ENCODE measurements at places on chromosomes 11 and 22. TPM values are rescaled to one million over a fixed set of nuclear protein-coding genes. Genes with fewer than 3 reads are reported as not detected.

DNA sequence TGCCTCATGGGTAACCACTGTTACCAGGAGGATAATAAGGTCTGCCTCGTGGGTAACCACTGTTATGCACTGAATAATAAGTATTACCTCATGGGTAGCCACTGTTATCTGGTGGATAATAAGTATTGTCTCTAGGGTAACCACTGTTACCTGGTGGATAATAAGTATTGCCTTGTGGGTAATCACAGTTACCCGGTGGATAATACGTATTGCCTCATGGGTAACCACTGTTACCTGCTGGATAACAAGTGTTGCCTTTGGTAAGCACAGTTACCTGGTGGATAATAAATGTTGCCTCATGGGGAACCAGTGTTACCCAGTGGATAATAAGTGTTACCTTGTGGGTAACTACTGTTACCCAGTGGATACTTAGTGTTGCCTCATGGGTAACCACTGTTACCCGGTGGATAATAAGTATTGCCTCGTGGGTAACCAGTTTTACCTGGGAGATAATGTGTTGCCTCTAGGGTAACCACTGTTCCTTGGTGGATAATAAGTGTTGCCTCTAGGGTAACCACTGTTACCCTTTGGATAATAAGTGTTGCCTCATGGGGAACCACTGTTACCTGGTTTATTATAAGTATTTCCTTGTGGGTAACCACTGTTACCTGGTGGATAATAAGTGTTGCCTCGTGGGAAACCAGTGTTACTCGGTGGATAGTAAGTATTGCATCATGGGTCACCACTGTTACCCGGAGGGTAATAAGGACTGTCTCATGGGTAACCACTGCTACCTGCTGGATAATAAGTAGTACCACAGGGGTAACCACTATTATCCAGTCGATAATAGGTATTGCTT lies 10.6 kb upstream of the NXPE4 start:
- no peak overlapping the region for H3K27ac ChIP-seq
- no peak for DNase-seq
- no peak overlapping the region for H3K4me3 ChIP-seq
- H3K27me3 ChIP-seq, result no peaks in the 10 kb centered on the region

DNA sequence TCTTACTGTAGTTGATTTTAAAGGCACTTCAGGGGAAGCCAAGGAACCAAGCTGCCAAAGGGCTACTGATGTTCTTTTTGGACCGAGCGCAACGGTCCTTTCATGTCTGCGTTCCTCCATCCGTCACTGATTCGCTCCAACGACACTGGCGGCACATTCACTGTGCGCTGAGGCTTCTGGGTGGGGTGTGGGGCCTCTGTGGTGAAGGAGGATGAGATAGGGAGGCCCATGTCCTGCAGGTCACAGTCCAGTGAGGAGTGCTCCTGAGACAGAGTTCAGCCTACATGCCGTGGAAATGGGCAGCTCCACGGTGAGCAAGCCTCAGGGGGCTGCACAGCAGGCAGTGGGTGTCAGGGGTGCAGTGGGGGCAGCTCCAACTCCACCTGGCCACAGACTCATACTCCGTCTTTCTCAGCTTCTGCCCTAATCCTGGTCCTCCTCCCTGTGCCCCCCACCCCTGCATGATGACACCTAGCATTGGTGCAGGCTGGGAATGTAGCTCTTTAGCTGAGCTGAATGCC lies 87.8 kb upstream of the SHANK2 start:
- H3K4me3 ChIP-seq, result no peak overlapping the region
- no peak for DNase-seq
- H3K27me3 ChIP-seq, result no peaks in the 10 kb centered on the region
- no peaks in the 10 kb centered on the region for H3K36me3 ChIP-seq
- H3K27ac ChIP-seq, result no peak overlapping the region
- no peaks in the 10 kb centered on the region for H3K4me1 ChIP-seq

DNA sequence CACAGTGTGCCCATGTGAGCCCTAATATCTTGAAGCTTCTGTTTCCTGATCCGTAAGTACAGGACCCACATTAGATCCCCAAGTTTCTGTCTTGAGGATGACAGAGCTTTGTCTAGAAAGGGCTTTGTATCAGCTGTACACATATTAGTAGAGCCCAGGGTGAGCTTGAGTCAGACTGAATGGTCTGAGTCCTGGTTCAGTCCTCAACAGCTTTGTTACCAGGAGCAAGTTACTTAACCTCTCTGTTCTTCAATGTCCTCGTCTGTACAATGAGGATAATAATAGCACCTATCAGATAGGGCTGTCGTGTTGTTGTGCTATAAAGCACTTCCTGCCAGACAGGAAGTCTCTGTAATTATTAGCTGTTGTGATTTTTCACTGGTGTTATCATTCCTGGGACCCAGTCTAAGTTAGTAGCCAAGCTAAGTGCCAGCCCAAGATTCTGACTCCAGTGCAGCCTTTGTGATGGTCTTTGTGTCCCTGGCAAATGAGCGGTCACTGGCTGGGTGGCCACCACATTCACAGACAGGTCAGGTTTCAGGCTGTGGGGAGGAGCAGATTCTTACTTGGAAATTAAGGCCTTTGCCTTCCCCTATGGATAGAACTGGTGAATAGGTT lies 6.8 kb downstream of the TOM1 start:
- no peaks in the 10 kb centered on the region for H3K27me3 ChIP-seq
- no peak for DNase-seq
- H3K36me3 ChIP-seq, result no peaks in the 10 kb centered on the region
- H3K4me3 ChIP-seq, result no peak overlapping the region
- no peak overlapping the region for H3K27ac ChIP-seq

- DNase-seq, result no peak
- no peak overlapping the region for H3K4me3 ChIP-seq
- no peaks in the 10 kb centered on the region for H3K27me3 ChIP-seq
- peaks cover 29% of the 10 kb centered on the region for H3K4me1 ChIP-seq
- no peaks in the 10 kb centered on the region for H3K36me3 ChIP-seq
- no peak overlapping the region for H3K27ac ChIP-seq
Observed at GRCh38 chr11:125162743-125163142, 1.8 kb upstream of the PKNOX2 start.

- no peaks in the 10 kb centered on the region for H3K36me3 ChIP-seq
- no peak overlapping the region for H3K4me3 ChIP-seq
- H3K27ac ChIP-seq, result no peak overlapping the region
Observed at GRCh38 chr11:14310679-14311078, 48.3 kb downstream of the RRAS2 start.

GRCh38 chr11:43832536-43832935 lies 48.1 kb upstream of the ALKBH3 start:
- no peak for DNase-seq
- no peaks in the 10 kb centered on the region for H3K4me1 ChIP-seq
- H3K27ac ChIP-seq, result no peak overlapping the region
- no peaks in the 10 kb centered on the region for H3K27me3 ChIP-seq
- no peak overlapping the region for H3K4me3 ChIP-seq

GRCh38 chr22:36486619-36487384 lies 5.4 kb upstream of the TXN2 start:
- H3K4me1 ChIP-seq, result peaks cover 6% of the 10 kb centered on the region
- no peak for DNase-seq
- no peak overlapping the region for H3K4me3 ChIP-seq
- no peak overlapping the region for H3K27ac ChIP-seq

DNA sequence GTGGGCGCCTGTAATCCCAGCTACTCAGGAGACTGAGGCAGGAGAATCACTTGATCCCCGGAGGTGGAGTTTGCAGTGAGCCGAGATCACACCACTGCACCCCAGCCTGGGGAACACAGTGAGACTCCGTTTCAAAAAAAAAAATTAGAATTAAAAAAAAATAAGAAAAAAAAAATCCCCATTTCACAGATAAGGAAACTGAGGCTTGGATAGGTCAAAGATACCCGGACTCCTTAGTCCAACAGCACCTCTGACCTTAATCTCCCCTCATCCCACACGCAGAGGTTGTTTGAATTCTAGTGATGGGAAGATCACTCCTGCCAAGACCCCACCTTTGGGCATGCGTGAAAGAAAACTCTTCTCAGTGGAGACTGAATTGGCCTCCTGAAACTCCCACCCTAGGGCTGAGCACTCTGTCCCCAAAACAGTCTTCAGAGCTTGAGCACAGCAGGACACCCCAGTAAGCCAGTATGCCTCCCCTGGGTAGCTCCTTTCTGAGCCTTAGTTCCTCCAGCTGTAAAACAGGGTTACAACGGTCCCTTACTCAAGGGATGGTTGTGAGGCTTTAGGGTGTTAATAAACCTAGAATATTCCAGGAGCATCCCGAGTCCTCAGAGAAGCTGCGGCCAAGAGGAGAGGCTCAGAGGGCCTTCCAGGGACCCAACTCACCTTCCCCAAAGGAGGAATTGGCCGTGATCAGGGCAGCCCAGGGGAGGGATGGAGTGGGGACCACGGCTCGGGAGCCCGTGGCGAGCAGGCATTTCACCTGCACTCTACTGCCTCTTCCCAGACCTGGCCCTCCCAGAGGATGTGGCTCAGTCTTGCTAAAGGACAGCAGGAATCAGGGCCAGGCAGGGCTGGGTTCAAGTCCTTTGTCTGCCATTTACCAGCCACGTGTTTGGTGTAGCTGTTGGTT lies 73.3 kb downstream of the NFAM1 start:
- H3K27ac ChIP-seq, result no peak overlapping the region
- no peak overlapping the region for H3K4me3 ChIP-seq
- H3K4me1 ChIP-seq, result peaks cover 1% of the 10 kb centered on the region
- H3K36me3 ChIP-seq, result no peaks in the 10 kb centered on the region
- no peaks in the 10 kb centered on the region for H3K27me3 ChIP-seq
- no peak for DNase-seq

GRCh38 chr22:41359376-41359775 lies 22.4 kb upstream of the TEF start:
- H3K27me3 ChIP-seq, result no peaks in the 10 kb centered on the region
- H3K27ac ChIP-seq, result no peak overlapping the region
- peaks cover 70% of the 10 kb centered on the region for H3K36me3 ChIP-seq
- DNase-seq, result no peak
- no peak overlapping the region for H3K4me3 ChIP-seq

DNA sequence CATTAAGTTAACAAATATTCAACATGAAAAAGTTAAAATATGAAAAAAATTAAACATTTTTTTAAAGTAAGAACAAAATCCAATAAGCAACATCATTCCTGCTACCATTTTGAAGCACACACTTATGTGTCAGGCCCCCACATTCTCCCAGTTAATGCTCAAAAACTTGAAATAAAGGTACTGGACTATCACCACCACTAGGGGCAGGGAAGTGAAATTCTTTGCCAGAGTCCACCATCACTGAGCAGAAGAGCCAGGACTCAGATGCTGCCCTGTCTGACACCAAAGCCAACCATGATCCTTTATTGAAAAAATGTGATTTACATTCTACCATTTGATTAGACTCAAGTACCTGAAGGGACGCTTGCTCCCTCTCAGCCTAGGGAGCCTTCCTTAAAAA lies 39.1 kb downstream of the PITPNB start:
- H3K36me3 ChIP-seq, result no peaks in the 10 kb centered on the region
- H3K4me1 ChIP-seq, result peaks cover 70% of the 10 kb centered on the region
- DNase-seq, result no peak

DNA sequence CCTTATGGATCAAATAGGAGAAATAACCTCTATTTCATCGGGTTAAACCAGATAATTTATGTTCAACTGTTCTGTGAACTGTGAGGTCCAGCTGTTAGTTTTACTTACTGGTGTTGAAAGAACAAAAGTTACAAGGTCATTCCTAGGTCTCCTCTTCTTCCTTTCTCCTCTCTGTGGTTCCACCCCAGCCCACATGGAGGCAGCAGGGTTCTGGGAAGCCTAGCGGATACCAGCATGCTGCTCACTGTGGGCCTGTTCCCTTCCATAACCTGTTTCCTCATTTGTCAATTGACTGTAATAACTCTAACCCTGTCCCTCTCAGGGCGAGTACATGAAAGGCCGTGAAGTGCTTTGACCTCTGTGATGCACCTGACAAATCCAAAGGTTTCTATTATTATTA lies 27.8 kb downstream of the RELT start:
- H3K4me1 ChIP-seq, result no peaks in the 10 kb centered on the region
- peak overlapping the region; percentile 42 for H3K27ac ChIP-seq
- no peak overlapping the region for H3K4me3 ChIP-seq
- peak; percentile 71 for DNase-seq
- peaks cover 54% of the 10 kb centered on the region for H3K36me3 ChIP-seq
- no peaks in the 10 kb centered on the region for H3K27me3 ChIP-seq

DNA sequence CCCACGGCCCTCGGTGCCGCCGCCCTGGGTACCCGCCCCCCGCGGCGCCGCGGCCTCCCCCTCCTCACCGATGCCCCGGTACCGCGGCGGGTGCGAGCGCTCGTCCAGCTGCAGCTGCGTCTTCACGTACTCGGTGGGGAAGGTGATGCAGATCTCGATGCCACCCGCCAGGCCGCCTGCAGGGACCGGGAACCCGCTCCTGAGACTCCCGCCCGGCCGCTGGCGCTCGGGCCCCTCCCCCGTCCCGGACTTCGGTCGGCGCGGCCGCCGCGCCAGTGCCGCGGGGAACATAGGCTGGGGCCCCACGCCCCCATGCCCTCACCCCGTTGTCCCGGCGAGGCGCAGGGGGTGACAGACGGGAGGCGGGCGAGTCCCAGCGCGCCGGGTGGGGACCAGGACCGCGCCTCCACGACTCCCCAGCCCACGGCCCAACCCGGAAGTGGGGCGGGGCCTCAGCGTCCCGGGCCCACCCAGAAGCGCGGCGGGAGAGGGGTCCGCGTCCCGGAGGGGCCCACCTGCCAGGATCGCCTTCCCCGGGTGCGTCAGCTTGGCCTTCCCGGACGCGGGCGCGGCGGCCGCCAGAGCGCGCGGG lies 375 bp downstream of the SLC25A1 start:
- H3K36me3 ChIP-seq, result peaks cover 19% of the 10 kb centered on the region
- H3K27ac ChIP-seq, result peak overlapping the region; percentile 90
- peak overlapping the region; percentile 56 for H3K4me3 ChIP-seq
- H3K27me3 ChIP-seq, result no peaks in the 10 kb centered on the region

DNA sequence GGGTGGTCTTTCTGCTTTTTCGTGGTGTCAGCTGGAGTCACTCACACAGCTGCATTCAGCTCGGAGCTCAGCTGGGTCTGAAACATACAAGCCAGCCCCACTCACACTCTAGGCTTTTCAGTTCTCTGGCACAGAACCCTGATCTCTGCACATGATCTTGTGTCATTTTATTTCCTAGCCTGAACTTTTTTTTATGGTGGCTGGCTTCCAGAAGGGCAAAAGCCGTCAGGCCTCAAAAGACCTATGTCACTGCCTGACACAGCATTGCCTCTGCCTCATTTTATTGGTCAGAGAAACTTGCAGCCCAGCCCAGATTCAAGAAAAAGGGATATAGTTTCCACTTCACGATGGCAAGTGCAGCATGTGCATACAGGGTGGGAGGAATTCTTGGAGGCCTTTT lies 117.8 kb downstream of the NTM start:
- no peak overlapping the region for H3K27ac ChIP-seq
- H3K36me3 ChIP-seq, result no peaks in the 10 kb centered on the region
- no peak overlapping the region for H3K4me3 ChIP-seq

DNA sequence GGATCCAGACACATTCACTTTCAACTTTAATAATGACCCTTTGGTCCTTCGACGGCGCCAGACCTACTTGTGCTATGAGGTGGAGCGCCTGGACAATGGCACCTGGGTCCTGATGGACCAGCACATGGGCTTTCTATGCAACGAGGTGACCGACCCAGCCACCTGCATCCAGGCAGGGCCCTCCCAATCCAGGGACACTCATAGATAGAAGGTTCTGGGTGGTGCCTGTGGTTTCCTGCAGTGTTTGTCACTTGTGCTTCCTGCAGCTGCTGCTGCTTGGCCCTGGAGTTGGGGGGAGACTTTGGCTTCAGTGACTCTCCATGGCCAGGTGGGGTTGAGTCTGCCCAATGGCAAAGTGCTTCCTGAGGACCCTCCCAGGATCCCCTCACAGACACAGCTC lies 7.3 kb downstream of the APOBEC3B start:
- H3K27me3 ChIP-seq, result no peaks in the 10 kb centered on the region
- H3K36me3 ChIP-seq, result no peaks in the 10 kb centered on the region
- H3K27ac ChIP-seq, result no peak overlapping the region
- H3K4me3 ChIP-seq, result no peak overlapping the region
- DNase-seq, result no peak

Gene SCGB1C1
- not detected for total RNA-seq

Gene MRGPRF
- total RNA-seq, result 67.9 TPM
